Motor neuron (in vitro differentiated cells): ENCODE measurements at places on chromosomes 5 and 9. TPM values are rescaled to one million over a fixed set of nuclear protein-coding genes. Genes with fewer than 3 reads are reported as not detected.
A peak's percentile ranks its signal among the peaks of the same experiment; 100 is the strongest.

Gene CNOT8
- total RNA-seq: 42.6 and 42.8 TPM in 2 replicates

Gene C9
- total RNA-seq: not detected in 2 replicates

Gene TRAPPC13
- 24.4 and 28.2 TPM in 2 replicates for total RNA-seq

Gene RAD23B
- total RNA-seq: 75.3 and 79.3 TPM in 2 replicates

Gene KCNV2
- total RNA-seq: 3.0 and 3.1 TPM in 2 replicates

DNA sequence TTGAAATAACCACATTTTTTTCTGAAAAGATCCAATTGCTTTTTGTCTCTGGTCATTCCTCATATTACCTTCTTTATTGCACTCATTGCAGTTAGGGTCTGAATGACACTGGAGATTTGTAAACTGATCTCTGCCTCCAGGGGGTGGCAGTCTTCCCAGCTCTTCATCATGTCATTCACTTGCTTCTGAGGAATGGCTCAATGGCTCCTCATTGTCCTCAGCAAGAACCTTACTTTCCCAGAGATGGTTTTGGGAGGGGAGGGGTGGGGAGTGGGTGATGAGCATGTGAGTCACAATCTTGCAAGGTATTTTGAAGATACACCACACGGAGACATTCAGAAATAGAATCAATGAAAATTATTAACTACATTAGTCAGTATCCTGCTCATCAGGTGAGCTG lies 159.8 kb upstream of the GAS1 start:
- ATAC-seq: no peak

- ATAC-seq: no peak
Observed at GRCh38 chr9:22278426-22278825, 168.2 kb upstream of the DMRTA1 start.

DNA sequence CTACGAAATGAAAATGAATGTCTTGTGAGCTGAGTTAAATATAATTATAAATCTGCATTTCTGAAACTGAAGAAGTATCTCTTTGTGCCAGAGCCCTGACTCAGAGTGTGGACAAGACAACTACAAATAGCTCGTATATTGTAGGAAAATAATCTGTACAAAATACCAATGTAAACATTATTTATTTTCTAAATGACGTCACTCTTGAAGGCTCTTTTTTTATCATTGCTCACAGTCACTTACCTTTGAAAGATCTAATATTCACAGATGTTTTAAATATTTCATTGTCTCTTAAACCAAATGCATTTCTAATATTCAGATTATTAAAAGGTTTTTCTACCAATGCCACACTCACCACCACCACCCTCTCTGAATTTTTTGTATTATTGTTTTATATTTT lies 226.1 kb downstream of the SLCO4C1 start:
- no peak for ATAC-seq

DNA sequence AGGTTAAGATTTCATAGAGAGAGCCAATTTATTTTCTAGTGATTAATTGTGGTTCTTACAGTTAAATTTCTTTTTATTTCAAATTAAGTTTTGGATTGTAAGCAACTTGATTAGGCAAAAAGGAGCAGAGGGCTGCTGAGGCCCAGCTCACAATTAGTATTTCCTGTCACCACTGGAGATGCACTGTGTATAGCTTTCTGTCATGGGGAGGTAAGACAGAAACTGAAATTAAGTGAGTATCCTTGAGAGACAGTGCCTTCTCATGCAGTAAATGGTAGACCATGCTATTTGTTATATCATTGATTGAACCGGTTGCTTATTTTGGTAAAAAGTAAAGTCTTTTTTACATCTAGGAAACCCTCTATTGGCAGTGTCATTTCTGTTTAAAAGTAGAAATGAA lies 190.7 kb downstream of the CCDC171 start:
- no peak for ATAC-seq

- ATAC-seq: peak; percentile 81
Observed at GRCh38 chr5:43007911-43008362, 32.2 kb downstream of the ANXA2R start.

- no peak for ATAC-seq
Observed at GRCh38 chr5:119291877-119292276, 63.9 kb upstream of the TNFAIP8 start.

GRCh38 chr5:176870110-176870591 lies 29.0 kb downstream of the HK3 start:
- ATAC-seq: peak; percentile 87

GRCh38 chr9:72773570-72773969 lies 179.3 kb downstream of the ALDH1A1 start:
- no peak for ATAC-seq

DNA sequence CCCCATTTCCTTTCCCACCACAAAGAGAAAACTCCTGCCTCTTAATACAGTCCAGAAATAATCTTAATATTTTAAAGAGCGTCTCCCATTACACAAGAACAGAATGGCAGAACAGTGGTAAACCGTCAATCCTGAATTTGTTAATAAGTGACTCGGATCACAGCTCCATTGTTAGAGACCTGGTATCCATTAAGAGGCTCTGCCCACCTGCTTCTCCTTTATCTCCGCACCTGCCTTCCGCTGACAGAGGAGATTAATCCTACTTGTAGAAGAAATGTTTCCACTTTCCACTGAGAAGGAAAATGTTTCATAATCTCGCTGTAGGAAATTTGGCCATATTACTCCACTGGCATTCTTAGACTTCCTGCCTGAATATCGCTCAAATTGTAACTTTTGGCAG lies 1493.2 kb downstream of the MAT2B start:
- no peak for ATAC-seq

- ATAC-seq: peak; percentile 36
Observed at GRCh38 chr5:144958002-144958401, 787.3 kb downstream of the KCTD16 start.

GRCh38 chr5:142531977-142532780 lies 153.7 kb downstream of the FGF1 start:
- no peak for ATAC-seq

DNA sequence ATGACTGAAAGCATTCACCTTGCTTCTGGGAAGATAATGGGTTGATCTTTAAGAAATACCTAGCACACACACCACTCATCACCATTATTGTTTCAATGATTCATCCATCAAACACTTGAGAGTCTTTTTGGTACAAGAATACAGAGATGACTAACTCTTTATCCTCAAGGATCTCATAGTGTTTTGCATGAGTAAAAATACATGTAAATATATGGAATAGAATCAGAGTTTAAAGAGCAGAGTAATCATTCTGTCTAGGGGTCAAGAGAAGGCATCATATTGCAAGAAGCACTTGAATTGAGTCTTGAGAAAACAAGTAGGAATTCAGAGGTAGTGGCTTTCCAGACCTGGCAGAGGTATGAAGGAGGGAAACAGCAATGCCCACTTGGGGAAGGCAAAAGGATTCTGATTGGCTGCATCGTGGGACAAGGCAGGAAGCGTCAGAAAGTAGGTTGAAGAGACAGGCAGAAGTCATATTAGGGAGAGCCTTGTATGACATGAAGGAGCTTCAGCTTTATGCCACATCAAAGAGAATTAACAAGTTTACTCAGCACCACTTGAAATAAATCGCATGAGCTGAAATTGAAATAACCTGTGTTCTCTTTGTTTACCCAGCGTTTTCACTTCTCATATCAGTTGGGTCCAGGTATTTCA lies 542.5 kb downstream of the TLE1 start:
- peak; percentile 46 for ATAC-seq

GRCh38 chr9:126794441-126794840 lies 10.4 kb upstream of the ZBTB43 start:
- no peak for ATAC-seq

- peak; percentile 24 for ATAC-seq
Observed at GRCh38 chr9:125521462-125522327, 185.3 kb downstream of the MAPKAP1 start.

DNA sequence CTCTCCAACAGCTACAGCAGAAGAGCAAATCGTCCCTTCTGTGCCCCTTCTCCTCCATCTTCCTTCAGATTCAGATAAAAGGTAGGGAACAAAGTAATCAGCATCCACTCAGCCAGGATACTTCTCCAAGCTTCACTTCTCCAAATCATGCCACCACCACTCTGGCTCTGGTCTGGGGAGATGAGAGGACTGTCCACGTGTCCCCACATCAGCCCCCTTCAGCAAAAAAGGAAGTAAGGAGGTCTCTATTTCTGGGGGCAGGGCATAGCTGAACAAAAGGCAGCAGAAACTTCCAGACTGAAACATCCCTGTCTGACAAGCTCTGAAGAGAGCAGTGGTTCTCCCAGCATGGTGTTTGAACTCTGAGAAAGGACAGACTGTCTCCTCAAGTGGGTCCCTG lies 116.9 kb downstream of the C5orf15 start:
- no peak for ATAC-seq

- no peak for ATAC-seq
Observed at GRCh38 chr9:3858961-3859360, 333.2 kb upstream of the RFX3 start.
